ENCODE measurements at places on chromosomes 7 and 10.

DNA sequence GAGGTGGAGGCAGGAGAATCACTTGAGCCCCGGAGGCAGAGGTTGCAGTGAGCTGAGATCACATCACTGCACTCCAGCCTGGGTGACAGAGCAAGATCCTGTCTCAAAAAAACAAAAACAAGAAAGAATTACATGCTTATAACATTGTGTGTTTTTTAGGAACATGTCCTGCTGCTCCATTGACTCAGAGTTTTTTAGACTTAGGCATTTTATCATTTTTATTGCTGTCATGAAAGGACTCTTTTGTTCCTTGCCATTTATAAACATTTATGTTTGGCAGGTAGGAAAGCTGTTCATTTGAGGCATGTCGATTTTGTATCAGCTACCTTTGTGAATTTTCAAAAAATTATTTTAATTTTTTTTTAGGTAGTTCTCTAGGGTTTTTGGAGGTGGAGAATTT, 20.3 kb downstream of the COL26A1 start:
- DNase-seq = no peak

DNA sequence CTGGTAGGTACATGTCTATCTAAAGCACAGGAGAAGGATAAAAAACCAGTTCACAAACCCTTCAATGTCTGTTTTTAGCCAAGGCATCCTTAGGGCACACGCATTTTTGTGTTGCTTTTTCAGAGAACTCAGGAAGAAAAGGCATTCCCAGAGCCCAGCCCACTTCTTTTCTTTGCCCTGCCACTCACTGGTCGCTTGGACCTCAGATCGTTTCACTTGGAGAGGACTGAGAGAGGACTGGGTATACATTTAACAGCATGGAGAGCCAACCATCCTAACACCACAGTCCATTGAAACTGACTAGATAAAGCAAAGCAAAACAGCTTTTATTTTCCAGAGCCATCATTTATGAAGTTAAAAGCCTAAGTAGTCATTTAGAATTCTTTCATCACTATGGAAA, 194.2 kb downstream of the CAMK1D start:
- DNase-seq = no peak

DNA sequence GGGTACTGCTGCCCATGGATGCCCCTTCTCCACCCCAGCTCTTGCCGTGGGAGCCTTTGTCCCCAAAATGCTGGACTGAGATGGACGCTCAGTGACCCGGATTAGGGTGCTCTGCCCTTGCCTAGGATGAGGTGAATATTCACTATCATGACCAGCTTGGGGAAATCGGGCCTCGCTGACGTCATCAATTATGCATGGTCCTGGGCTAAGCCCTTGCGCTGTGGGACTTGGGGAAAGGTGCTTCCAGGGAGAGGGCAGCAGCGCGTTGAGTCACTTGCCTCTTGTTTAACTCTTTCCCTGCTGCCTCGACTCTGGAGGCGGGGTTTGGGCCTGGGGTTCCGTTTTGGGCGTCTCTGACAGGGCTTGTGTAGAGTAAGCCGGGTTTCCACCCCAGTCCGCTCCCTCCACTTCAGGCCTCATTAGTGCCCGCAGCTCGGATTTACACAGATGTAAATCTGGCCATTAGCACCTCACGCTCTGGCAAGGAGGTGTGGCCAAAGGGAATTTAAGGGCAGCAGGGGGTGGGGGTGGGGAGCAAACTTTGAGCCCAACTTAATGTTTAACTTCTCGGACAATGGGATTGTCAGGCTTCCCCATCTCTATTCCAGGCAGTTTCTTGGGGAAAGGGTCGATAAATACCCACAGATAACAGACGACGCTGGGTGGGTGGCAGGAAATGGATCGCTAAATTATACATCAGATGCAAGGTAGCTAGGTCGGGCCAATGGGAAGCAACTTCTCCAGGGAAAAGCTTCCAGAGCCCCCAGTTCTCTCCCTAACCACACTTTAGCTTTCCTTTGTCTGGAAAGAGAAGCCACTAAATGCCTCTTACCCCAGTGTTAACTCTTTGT, 51.3 kb upstream of the TCF7L2 start:
- no peak for DNase-seq

GRCh38 chr7:55128693-55129394, 110.0 kb downstream of the EGFR start:
- no peak for DNase-seq

DNA sequence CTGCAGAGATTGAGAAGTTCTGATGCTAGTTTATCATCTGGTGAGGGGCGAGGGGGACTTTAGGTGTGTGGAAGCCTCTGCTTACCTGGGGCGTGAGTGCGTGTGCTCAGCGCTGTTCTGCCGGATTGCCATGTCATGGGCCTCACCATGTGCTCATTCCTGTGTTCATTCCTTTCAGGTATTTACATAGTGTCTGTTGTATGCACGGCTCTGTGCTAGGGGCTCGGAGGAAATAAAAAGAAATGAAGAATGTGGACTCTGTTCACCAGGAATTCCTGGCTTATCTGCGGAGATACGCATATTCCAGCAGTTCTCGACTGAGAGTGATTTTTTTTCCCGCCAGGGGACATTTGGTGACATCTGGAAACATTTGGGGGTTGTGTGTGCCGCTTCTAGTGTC, 152.0 kb downstream of the CAMK1D start:
- no peak for DNase-seq

All from Panc1 (cell line).